NCI-H1694 (cell line): ENCODE measurements at places on chromosomes 7 and 10.

DNA sequence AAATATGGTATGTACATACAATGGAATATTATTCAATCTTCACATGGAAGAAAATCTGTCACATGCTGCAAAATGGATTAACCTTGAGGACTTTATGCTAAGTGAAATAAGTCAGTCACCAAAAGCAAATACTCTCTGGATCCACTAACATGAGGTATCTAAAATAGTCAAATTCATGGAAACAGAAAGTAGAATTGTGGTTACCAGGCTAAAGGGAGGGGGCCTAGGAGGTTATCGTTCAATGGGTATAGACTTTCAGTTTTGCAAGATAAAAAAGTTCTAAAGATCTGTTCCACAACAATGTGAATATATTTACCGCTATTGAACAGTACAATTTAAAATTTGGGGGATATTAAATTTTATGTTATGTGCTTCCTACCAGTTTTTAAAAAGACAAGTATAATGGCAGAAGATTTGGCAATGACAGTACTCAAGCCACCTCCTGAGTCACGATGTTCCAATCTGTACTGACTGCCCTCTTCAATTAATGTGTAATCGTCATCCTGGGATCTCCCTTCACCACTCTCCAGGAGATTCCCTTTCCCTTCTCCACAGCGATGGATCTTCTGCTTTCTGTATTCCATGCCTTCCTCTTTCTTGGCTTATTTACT lies 32.3 kb upstream of the IL6 start:
- no peak for DNase-seq

- DNase-seq = no peak
These were observed 53.0 kb upstream of the EBF3 start for GRCh38 chr10:130016993-130017630.

DNA sequence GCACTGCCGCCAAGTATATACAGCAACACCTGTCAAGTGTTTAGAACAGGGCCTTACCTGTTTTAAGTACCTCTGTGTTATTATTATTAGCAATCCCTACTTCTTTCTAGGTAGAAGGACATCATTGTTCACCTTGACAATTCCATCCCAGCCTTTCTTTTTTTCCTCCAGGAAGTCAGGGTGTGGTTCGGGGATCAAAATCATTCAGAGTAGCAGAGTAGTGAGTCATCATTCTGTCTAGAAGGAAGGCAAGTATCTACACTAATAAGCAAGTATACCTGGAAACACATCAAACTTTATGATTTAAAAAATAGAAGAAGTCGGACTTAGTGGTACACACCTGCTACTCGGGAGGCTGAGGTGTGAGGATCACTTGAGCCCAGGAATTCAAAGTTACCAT lies 25.5 kb upstream of the CAPZA2 start:
- no peak for DNase-seq

DNA sequence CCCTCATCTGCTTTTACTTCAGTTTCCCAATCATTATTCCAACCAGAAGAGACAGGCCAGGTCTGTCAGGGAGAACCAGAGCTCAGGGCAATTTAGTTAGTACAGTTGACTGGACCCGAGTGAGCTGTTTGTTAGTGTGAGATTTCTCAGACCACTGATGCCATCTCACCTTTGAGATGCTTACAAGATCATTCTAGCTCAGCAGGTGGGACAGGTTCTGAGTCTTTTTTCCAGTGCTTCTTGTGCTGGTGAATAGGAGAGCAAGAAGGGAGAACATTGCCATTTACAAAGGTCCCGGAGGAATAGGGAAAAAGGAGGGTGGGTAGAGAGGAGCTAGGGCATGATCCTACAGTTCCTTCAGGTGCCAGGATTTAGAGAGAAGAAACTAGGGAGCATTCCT lies 112.4 kb upstream of the IFRD1 start:
- no peak for DNase-seq

- DNase-seq = no peak
These were observed 302.2 kb downstream of the CSTF2T start for GRCh38 chr10:51397244-51397643.

DNA sequence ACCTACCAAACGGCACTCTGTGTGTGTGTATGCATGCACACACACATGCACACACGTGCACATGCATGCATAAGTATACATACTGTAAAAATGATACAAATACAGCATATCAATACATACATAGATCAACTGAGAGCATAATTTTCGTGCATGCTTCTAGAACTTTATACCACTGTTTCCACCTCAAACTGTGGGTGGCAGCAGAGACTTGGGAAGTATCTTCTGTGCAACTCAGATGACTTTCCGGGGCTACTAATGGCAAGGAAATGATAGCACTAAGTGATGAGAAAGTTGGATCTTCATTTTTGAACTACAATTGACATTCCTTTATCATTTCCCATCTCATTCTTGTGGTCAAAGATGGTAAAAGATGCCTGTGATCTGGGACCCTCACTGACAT lies 570.7 kb downstream of the REEP3 start:
- DNase-seq = no peak

GRCh38 chr10:59373071-59373470 lies 10.7 kb upstream of the FAM13C start:
- DNase-seq = no peak

DNA sequence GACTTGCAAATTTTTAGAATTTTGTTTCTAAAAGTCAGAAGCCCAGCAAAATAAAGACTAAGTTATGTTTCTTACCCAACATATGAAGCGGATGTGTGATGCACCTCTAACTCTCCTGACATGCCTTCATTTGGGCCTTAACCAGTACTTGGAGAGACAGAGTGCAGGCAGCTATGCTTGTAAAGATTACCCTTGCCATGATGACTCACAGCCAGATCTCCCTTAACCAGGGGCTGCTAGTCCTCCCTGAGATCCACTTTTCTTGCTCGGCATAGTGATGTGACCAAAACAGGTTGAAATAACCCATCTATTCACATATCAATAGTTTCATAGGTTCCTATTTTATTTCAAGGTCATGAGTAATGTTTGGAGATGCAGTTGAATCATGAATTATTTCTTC lies 43.6 kb downstream of the PPP1R3A start:
- DNase-seq = no peak

DNA sequence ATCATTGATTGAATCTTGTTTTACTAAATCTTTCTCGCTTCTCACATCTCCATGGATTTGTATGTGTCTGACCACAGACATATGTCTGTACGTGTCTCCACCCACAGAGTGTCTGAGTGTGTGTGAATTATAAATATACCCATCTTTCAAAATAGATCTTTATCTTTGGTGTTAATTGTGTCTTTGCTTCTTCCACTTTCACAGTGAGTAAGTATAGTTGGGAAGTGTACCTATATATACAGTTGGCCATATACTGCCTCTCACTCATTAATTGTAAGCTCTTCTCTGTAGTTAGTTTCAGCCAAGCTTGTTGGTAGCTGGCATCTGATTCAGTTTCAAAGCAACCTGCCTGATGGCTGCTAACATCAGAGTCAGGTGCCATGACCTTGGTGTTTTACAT lies 18.4 kb downstream of the EEPD1 start:
- DNase-seq = no peak

GRCh38 chr10:111207500-111207899 lies 130.7 kb downstream of the ADRA2A start:
- DNase-seq = no peak

DNA sequence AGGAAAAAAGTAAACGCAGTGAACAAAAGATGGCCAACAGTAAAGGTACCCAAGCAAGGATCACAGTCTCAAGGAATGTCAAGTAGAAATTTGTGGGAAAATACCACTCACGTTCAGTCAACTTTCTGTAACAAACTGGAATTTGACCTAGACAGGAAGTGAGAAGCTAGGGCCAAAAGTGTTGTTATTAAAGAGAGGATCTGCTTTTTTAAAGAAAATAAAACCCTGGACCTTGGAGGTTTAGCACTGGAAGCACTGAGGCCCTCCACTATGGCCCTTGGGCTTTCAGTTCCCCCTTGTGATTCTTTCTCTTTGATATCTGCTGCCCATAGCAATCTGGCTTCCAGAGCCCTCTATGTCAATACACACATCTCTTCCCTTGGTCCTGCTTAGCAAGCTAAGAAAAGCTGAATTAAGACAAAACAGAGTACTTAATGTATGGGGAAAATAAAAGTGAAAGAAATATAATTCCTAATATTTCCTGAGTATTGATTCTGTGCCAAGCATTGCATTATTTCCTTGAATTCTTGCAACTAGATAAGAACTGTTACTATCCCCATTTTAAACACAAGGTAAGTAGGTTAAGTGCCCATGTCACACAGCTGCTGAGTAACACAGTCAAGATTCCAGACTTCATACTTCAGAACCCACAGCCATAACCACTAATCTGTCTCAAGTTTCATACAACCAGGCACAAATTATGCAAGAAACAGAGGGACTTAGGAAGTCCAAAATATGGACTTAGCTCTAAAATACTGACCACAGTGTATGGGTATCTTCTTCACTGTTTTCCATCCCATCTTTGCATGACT lies 2.6 kb upstream of the ZNF438 start:
- no peak for DNase-seq

DNA sequence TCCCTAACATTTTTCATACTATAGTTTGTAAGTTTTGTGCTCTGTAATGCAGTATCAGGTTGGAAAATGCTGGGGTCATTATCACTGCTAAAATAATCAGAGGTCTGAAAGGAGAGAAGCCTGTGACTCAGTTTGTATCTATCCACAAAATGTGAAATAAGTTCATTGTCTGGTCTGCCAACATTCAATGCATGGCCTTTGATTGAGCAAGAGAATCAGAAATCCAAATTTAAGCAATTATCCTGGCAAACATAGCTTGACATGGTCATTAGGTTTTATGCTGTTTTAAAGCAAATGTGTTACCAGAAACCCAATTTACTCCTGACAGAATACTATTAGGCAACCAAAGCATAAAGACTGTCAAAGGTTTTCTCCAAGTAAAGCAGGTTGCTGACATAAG lies 709.7 kb upstream of the SEMA3D start:
- DNase-seq = no peak

- DNase-seq = no peak
These were observed 443.8 kb downstream of the GPAM start for GRCh38 chr10:111739874-111740139.

GRCh38 chr10:76040107-76040829 lies 608.8 kb downstream of the LRMDA start:
- no peak for DNase-seq

DNA sequence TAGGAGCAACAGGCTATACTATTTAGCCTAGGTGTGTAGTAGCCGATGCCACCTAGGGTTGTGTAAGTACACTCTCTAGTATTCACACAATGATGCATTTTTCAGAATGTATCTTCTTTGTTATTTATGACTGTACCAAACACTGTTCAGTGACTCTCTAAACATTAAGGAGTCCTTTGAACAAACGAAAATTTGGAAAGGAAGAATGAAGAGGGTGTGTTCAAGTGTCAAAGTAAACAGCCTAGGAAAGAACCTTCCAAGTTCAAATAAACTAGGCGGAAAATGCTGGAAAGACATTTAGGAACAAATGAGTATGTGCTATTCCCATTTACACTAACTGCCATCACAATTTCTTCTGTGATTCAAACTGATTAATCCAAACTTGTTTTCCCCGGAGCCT lies 142.4 kb downstream of the CHCHD3 start:
- no peak for DNase-seq

GRCh38 chr7:141847996-141848395 lies 6.7 kb upstream of the PRSS37 start:
- DNase-seq = no peak

GRCh38 chr10:61804414-61804813 lies 97.1 kb upstream of the ARID5B start:
- no peak for DNase-seq

GRCh38 chr7:151839451-151839921 lies 37.4 kb downstream of the PRKAG2 start:
- no peak for DNase-seq

DNA sequence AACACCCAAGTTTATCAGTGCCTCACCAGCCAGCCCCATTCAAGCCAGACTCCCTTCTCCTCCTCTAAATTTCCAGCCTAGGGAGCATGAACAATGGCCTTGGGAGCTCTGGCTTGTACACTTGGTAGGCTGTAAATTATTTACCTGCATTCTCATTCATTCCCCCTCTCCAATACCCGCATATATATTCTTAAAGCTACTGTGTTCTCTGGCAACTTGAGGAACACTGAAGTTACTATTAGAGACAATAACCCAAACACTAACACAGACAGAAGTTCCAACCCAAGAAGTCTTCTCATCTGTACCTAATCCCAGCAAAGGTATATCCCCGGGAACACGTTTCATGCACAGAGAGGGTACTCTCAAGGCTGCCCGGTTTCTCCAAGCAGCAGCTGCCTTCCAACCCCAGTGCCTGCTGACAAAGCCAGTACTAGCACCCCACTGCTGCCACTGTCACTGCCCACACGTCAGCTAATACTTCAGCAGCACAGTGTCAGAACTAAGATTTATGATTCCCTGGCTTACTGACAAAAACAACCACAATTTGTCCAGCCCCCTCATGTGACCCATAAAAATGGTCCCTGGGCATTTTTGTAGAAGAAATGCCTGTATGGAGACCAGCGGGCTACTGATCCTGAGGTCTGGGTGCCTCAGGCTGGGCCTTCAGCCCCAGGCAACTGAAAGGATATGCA lies 3.1 kb downstream of the WDR91 start:
- DNase-seq = no peak

- no peak for DNase-seq
These were observed 13.3 kb upstream of the PDCD4 start for GRCh38 chr10:110858297-110858934.

DNA sequence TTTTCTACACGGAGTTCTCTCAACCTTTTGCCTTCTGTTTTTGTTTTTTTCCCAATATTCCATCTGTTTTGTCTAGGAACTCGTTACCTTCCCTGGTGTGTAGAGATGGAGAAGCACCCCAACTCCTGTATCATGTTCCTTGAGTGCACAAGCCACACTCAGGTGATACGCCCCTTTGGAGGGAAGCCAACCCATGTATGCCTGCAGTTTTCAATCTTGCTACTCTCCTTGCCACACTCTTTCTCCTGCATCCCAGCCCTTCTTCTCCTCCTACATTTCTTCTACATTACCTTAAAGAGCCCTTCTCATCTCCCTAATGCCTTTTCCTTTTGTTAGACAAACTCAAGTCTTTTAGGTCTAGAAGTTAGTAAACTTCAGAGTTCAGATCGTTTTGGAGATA lies 10.2 kb upstream of the SP4 start:
- DNase-seq = no peak

DNA sequence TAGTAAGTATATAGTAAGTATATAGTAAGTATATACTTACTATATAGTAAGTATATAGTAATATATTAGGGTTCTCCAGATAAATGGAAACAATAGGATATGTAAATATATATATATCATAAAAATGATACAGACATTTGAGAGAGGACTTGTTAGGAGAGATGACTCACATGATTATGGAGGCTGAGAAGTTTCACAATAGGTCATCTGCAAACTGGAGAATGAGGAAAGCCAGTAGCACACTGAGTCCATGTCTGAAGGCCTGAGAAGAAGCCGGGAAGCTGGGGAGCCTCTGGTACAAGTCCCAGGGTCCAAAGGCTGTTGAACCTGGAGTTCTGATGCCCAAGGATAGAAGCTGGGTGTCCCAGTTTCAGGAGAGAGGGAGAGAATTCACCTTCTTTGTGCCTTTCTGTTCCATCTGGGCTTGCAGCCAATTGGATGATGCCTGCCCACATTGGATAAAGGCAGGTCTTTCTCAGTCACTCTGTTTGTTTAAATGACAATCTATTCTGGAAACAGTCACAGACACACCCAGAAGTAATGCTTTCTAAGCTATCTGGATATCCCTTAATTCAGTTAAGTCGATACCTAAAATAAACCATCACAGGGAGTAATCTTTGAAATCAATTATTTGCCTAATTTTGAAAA lies 205.5 kb upstream of the CDC14C start:
- no peak for DNase-seq

- DNase-seq = no peak
These were observed 3.9 kb downstream of the PTPRZ1 start for GRCh38 chr7:121876656-121877500.

- DNase-seq = no peak
These were observed 240.6 kb upstream of the KIAA1217 start for GRCh38 chr10:23968301-23968700.
